Left hindlimb (tissue), 1 donor: ENCODE measurements at places on chromosomes 7 and 10.

DNA sequence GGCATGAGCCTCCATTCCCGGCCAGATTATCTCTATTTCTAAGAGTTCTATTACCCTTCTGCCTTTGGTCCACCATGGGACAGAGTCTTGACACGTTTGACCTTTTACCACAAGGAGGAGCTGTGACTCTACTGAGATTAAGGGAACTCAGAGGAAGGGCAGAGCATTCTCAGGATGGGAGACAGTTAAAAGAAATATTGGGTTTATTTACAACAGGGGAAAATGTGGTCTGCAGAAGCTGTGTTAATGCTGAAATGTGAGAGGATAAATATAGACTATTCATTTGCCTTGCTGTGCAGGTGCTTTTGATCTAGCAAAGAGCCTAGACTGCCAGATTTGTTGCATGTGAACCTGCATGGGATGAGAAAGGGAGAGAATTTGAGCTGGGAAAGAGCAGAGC, 45.8 kb upstream of the PRSS58 start:
- DNase-seq: no peak

GRCh38 chr7:27361522-27361921, 118.9 kb downstream of the EVX1 start:
- DNase-seq: no peak

- peak; percentile 87 for DNase-seq
Measured at GRCh38 chr10:34967335-34967880, 122.7 kb downstream of the CUL2 start.

GRCh38 chr7:6395898-6396595, 51.7 kb downstream of the DAGLB start:
- DNase-seq: peak; percentile 21

- DNase-seq: no peak
Measured at GRCh38 chr7:50591480-50592438, 26.6 kb upstream of the DDC start.

- DNase-seq: no peak
Measured at GRCh38 chr10:99708428-99709012, 23.4 kb downstream of the COX15 start.

DNA sequence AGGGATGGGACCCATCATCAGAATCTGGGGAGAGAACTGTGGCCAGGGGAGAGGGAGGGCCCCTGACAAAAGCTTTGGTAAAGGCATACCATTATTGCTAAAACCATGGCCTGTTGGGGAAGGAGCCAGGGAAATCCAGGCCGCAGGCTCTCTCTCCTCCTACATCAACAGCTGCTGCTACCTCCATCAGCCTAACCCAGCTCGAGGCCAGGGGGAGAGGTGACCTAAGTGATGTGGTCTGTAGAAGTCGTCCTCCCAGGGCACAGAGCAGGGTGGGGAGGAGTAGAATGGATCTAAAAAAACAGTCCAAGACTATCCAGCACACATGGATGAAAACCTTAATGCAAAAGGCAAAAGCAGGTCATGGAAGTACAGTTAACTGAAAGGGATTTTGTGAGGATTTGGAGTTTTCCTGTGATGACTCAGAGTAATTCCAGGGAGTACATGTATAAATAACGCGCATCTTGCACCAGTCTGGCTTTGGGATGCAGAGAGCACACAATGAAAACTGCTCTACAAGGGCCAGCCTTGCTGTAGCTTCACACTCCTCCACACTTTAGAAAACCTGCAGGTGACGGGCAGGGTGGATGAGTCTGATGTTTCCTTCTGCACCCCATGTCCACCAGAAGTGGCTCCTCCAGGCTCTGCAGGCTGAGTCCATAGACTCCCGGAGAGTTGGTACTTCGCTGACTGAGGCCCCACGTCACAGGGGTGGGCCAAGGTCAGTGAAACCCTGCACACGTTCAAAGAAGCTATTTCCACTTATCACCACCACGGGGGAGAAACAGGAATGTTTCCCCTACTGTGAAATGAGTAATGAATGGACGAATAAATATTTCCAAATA, 38.5 kb upstream of the MSMB start:
- DNase-seq: no peak

- peak; percentile 64 for DNase-seq
Measured at GRCh38 chr7:55571511-55572377, 558 bp downstream of the VOPP1 start.

- no peak for DNase-seq
Measured at GRCh38 chr10:74189999-74190421, 39.0 kb downstream of the ADK start.

- no peak for DNase-seq
Measured at GRCh38 chr7:30791114-30791513, 19.9 kb downstream of the MINDY4 start.

DNA sequence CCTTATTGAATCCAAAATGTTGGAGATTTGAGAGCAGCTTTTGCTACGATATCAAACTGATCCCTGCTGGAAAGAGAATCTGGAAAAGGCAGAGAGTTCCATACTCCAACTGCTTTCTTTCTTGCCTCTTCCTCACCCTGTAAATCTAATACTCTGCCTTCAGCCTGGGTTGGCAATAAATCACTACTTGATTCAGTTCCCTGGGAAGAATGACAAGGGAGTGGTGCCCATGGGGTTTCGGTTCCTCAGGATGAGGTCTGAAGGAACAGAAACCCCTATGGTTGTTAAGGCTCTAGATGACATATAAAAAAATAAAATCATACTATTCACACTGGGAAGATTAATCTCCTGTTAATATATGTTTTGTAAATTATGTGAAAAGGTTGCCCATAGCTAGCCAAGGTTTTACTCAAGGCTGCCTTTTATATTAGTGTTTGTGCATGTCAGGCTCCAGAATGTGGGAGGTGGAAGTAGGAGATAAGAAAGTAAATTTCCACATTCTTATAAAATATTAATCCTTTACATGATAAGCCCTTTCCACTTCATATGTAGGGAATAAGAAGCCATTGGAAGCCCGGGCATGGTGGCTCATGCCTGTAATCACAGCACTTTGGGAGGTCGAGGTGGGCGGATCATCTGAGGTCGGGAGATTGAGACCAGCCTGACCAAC, 106.2 kb upstream of the CACNA2D1 start:
- DNase-seq: no peak

- no peak for DNase-seq
Measured at GRCh38 chr7:78194611-78195010, 396.0 kb downstream of the PHTF2 start.

- no peak for DNase-seq
Measured at GRCh38 chr10:4602764-4603491, 223.1 kb upstream of the AKR1E2 start.

- no peak for DNase-seq
Measured at GRCh38 chr7:27999829-28000228, 180.8 kb downstream of the JAZF1 start.
